ENCODE measurements at places on chromosomes 5 and 9.

DNA sequence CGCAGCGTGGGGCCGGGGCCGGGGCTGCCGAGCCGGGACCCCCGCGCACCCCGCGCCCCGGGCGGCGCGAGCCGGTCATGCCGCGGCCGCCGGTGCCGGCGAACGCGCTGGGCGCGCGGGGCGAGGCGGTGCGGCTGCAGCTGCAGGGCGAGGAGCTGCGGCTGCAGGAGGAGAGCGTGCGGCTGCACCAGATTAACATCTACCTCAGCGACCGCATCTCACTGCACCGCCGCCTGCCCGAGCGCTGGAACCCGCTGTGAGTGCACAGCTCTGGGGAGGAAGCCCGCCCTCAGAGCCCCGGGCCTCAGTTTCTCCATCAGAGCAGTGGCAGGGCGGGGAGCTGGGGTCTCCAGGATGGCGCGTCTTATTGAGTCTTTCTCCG is 335 bp downstream of the GALNT12 start:
- DNase-seq: no peak

DNA sequence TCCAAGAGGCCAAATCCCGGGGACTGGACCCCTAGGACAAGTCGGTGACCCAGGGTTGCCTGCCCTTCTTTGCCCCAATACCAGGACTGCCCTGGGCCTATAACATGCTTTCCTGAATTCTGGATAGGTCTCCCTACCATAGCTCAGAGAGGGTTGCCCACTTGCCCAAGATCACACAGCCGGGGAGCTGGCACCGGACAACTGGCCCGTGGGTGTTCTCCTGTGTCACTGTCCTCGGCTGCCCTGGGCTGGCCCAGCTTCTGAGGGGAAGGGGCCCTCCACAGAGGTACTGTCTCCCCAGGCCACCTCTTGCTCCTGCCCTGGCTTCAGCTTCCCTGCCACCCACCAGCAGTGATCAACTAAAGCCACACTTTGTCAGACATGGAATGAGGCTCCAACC is 28.8 kb upstream of the TTLL11 start:
- no peak for DNase-seq

DNA sequence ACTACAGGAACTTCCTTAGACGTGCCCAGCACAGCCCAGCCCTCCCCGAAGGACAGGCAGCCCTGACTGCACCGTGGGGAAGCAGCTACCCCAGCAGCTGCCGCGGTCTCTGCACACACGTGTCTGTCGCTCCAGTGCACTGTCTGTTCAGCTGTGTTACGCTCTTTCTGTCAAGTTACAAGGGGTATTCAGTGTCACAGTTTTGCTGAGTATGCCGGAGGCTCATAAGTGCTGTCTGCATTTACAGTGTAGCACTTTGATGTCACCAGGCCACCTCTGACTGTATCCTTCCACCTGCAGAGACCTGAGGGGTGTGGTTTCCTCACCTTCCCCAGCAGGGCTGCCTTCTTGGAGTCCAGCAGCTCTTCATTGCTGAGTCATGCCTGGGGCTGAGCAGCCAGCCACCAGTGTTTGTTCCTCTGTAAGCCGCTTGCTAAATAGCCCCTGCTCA is 126.8 kb downstream of the EHMT1 start:
- DNase-seq: peak; percentile 7

GRCh38 chr5:16679863-16680262 is 63.1 kb upstream of the RETREG1 start:
- DNase-seq: no peak

Measured in M059J (cell line).